Lower leg skin (tissue), 4 donors: ENCODE measurements at places on chromosomes 1 and 21. TPM values are rescaled to one million over a fixed set of nuclear protein-coding genes. Genes with fewer than 3 reads are reported as not detected.

DNA sequence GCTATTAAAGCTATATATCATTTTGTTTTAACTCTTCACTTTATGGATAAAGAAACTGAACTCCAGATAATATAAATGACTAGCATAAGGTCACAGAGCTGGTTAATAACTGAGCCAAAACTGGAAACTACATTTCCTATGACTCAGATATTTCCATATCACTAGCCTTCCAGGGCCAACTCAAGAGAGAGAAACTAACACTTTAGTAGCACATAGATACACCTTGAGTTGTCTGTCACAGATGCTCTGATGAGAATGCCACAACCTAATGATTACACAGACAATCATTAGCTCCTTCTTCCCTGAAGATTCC is 40.7 kb downstream of the NME7 start:
- DNase-seq, result no peak

GRCh38 chr1:172977296-172978017 is 73.3 kb downstream of the TNFSF18 start:
- no peak for DNase-seq

DNA sequence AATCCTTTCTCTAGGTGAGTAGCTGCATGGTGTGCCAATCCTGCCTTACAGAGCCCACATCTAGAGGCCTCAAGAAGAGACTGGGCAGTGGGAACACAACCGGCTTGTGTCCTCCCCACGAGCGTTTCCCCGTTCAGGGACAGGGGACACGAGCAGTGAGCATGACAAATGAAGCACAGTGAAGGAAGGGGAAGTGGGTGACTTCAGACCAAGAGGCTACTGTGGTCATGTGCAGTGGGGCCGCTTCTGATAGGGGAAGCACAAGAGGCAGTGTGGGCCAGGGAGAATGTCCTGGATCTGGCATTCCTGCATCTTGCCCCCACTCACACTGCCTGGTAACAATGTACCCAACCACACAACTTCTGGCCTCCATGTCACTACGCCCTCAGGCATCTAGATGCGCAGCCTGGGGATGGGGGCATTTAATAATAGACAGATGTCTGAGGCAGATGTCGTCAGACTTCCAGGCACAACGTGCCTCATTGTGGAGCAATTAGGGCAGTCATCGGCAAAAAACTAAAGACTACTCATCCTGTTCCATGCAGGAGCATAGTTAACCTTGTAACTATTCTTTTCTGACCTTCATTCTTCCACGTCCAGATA is 155.6 kb upstream of the NBPF11 start:
- peak; percentile 31 for DNase-seq

DNA sequence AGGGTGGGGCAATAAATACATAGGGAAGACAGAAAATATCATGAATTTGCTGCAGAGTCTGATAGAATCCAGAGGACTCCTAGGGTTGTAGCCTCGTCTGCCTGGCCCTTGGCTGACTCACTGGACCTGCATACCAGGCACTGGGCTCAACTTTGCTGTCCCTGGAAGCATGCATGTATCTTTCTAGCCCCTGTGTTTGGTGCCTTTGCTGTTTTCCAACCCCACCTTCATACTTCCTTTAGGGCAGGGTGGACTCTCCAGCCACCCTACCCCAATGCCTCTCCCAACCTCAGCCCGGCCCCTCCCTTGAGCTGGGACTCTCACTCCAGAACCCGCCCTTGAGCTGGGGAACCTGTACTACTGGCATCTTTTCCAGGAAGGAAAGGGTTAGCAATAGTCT is 1.2 kb downstream of the RAB25 start:
- DNase-seq, result no peak

GRCh38 chr1:20192364-20192763 is 6.0 kb upstream of the PLA2G2C start:
- no peak for DNase-seq

Gene AADACL3
- total RNA-seq, result 54.6 TPM

Gene ECM1
- 131 TPM for total RNA-seq

Gene PEF1
- 123 TPM for total RNA-seq
